NCI-H510A treated with DMSO at 0.1 percent for 48 hours (cell line): ENCODE measurements at places on chromosomes 2 and 18.

DNA sequence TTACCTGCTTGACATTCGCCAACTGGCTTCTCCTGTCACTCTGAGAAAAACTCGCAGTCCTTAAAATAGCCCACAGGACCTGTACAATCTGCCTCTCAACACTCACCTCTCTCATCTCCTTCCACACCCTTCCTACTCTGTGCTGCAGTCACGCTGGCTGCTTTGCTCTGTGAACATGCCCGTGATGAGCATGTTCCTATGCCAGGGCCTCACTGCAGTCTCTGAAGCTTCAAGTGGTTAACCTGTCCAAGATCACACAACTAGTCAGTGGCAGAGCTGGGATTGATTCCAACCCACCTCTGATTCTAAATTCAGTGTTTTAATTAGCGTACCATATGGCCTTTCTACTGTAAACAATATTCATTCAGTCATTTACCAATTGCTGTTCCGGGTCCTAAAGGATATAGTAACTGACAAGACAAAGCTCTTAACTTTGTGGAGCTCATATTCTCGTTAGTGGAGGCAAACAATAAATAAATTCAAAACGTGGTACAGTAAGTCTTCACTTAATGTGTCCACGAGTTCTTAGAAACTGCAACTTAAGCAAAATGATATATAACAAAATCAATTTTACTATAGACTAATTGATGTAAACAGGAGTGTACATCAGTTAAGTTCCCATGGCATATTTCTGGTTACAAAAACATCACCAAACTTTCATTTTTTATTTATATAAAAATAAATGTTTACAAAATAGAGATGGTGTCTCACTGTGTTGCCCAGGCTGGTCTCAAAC is 38.9 kb upstream of the FBXO11 start:
- no peak for DNase-seq

- no peak for DNase-seq
Observed at GRCh38 chr2:159855557-159856061, 57.6 kb upstream of the CD302 start.

DNA sequence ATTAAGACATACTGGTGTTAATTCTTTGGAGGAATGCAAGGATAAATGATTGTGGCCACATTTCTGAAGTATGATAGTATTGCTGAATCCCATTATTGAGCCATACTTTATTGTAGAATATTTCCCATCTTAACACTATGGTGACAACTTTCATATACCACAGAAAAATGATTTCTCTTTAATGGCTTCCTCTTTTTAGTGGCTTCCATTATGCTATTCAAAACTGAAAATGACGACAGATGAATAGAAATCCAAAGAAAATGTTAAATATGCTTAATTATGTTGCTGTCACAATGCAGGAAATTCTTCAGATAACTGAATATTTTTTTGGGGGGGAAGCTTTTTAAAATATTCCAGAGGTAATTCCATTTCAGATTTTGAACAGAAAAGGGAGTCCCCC is 88.9 kb upstream of the TMEM200C start:
- DNase-seq, result no peak

GRCh38 chr2:177675350-177675821 is 282.8 kb downstream of the AGPS start:
- DNase-seq, result no peak

DNA sequence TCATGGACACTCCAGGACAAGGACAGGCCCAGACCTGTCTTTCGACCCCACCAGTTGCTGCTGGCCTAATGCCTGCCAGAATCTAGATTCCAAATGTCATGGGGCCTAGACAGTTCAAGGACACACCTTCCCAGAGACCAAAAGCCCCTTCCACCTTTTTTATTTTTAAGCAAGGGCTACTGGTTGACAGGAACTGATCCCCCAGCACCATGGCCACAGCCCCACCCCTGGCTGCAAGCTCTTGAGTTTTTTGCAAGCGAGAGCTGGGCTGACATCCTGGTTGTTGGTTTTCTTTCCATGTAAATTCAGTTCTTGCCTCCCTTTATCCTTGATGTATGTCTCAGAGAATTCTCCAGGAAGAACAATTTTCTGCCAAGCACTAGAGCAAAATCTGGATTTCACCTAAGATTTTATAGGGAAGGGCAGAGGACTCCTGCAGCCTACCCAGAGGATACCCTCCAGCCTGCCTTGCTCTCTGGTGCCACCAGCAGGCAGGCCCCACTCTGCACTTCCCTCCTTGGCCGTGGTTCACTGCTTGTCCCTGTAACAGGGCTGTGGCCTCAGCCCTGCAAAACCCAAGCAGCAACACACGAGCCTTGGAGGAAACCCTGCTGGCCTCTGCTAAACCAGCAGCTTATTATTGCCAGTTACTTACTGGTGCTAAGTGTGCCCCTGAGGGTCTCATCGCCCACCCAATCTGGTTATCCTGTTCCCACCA is 97.7 kb downstream of the TWIST2 start:
- DNase-seq, result no peak

GRCh38 chr2:159298967-159299366 is 12.5 kb upstream of the WDSUB1 start:
- DNase-seq, result no peak

GRCh38 chr2:52340171-52340570 is 1308.2 kb upstream of the NRXN1 start:
- no peak for DNase-seq

DNA sequence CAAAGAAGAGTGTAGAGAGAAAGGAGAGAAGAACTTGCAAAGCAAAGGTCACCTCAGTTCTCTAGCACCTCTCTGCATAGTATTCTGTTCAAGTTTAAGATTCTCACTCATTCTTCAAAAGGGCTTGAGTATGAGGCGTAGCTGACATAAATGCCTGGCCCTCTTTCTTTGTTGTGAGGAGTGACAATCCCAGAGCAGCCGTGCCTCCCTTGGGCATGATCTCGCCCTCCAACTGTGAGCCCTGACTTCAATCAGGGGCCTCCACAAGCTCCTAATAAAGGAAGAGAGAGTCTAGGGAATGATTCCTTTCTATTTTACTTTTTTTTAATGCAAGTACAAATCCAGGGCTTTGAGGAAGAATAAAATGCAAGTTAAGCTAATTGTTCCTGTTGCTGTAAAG is 402.7 kb downstream of the LRP1B start:
- no peak for DNase-seq

GRCh38 chr18:10270151-10270571 is 184.3 kb upstream of the APCDD1 start:
- no peak for DNase-seq

- DNase-seq, result no peak
Observed at GRCh38 chr2:67842375-67842959, 220.3 kb downstream of the C1D start.

DNA sequence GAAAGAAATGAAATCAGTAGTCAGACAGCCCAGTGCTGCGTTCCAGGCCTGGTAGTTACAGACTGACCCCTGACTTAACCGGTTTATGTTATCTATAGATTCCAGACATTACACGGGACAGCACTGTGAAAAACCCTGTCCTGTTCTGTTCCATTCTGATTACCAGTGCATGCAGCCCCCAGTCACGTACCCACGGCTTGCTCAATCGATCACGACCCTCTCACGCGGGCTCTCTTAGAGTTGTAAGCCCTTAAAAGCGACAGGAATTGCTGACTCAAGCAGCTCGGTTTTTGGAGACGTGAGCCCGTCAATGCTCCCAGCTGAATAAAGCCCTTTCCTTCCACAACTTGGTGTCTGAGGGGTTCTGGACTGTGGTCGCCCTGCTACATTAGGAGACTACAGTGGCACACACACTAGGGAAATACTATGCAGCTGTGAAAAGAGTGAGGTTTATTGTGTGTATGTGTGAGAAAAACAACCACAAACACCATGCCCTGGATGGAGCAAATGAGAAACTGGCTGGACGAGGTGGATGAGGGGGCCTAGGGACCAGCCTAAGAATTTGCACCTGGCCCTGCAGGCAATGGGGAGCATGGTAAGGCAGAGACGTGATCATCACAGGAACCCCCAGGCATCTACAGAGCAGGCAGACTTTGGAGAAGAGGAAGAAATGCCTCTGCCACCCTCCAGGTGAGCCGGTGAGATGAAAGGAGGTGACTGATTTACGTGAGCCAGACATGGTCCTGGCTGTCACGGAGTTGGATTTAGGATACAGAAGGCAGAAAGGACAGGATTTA is 49.1 kb upstream of the SEMA4C start:
- DNase-seq, result no peak

- DNase-seq, result peak; percentile 90
Observed at GRCh38 chr18:5868218-5868854, 27.0 kb downstream of the TMEM200C start.

DNA sequence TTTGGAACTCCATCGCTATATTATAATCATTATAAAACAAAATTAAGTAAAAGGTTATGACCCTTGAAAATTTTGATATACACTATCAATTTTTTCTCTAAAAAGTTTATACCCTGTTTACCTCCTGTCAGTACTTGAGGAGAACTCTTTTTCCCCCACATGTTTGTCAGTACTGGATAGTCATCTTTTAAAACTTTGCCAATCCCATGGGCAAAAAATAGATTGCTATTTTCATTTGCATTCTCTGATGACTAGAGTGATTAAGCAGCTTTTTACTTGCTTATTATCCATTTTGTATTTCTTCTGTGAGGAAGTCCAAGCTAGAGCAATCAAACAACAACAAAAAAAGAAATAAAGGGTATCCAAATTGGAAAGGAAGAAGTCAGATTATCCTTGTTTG is 76.4 kb downstream of the DGKD start:
- DNase-seq, result no peak

GRCh38 chr18:49071778-49072177 is 121.0 kb upstream of the SMAD7 start:
- DNase-seq, result no peak

- DNase-seq, result no peak
Observed at GRCh38 chr18:596288-596881, 403 bp upstream of the CLUL1 start.

GRCh38 chr18:6327895-6328620 is 86.7 kb downstream of the L3MBTL4 start:
- DNase-seq, result no peak

DNA sequence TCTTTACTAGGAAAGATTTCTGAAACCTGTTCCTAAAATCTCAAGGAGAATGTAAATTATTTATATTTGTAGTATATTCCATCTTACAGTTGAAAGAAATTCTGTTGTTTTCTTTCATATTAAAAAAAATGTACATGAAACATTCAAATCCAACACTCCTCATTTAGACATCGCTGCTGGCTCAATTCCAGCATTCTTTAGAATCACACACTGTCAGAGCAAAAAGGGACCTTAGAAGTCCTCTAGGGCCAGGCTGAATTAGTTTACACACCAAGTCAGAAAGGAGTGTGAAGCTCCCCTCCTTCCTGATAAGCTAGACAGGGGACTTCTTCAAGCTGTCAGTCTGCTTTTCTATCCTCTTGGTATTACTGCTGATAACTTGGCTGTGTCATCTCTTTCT is 158.6 kb upstream of the LTBP1 start:
- no peak for DNase-seq

- peak; percentile 15 for DNase-seq
Observed at GRCh38 chr2:240966906-240967680, 31.3 kb upstream of the SNED1 start.

DNA sequence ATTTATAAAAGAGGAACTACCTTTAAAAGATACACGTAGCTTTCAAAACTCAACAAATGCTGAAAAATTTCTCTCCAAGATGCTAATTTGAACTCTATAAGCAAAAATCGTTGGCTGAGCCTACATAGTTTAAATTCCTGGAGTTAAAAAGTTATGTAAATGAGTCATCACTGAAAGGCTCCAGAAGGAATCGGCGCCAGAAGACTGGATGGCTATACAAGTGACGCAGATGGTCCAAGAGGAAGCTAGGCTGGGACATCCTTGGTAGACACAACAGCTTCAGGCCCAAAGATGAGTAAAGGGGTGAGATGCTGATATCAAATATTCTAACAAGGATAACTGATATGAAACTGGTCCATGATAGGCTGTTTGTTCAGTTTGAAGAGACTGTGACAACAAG is 22.8 kb upstream of the DNAH6 start:
- no peak for DNase-seq
